ENCODE measurements at places on chromosomes 7 and 10.

- DNase-seq: no peak
Measured at GRCh38 chr10:124171561-124171960, 78.2 kb upstream of the CHST15 start.

- DNase-seq: no peak
Measured at GRCh38 chr7:42549866-42550485, 313.0 kb upstream of the GLI3 start.

DNA sequence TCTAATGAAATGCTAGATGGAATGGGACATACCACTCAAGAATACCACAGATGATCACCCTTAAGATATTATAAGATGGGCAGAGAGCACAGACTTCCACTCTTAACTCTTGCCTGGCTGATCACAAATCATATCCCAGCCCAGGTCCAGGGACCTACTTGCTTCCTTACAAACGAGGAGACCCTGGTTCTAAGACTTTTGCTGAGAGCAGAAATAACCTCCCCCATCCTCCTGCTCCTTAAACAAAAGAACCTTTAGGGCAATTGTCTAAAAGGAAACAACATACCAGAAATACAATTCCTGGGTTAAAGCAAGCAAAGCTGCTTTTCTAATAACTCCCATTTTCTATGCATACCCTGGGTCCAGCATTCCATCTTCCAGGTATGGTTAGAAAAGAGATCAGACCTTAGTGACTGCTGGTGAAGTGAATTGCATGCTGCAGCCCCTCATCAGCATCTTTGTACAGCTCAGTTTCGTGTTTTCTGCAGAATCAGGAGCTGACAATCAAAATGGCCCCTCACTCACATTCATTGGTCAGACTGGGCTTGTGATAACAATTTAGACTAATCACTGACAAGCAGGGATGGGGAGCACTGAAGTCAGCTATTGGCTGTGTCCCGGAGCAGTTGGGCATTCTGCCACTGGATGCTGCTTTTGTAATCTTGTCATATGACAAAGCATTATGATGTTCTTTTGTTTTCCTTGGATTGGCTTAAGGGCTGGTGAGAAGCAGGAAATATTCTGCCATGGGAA is 14.6 kb downstream of the IFIT3 start:
- peak; percentile 71 for DNase-seq

GRCh38 chr10:97427571-97428179 is 1.7 kb downstream of the PGAM1 start:
- DNase-seq: peak; percentile 31

DNA sequence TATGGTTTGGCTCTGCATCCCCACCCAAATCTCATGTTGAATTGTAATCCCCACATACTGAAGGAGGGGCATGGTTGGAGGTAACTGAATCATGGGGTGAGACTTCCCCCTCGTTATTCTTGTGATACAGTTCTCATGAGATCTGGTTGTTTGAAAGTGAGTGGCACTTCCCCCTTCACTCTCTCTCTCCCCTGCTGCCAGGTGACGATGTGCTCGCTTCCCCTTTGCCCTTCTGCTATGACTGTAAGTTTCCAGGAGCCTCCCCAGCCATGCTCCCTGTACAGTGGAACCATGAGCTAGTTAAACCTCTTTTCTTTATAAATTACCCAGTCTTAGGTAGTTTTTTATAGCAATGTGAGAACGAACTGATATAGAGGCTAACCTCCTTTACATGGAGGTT is 16.6 kb downstream of the PLPP4 start:
- no peak for DNase-seq

DNA sequence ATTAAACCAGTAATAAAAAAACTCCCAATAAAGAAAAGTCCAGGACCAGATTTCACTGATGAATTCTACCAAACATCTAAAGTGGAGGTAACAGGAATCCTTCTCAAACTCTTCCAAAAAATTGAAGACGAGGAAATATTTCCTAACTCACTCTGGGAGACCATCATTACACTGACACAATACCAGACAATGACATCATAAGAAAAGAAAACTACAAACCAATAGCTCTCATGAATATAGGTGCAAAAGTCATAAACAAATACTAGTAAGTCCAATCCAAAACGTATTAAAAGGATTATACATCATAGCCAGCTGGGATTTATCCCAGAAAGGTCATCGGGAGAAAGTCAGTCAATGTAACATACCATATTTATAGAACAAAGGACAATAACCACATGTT is 94.0 kb upstream of the RAB18 start:
- DNase-seq: no peak

GRCh38 chr10:50635286-50635685 is 11.5 kb upstream of the SGMS1 start:
- peak; percentile 71 for DNase-seq

DNA sequence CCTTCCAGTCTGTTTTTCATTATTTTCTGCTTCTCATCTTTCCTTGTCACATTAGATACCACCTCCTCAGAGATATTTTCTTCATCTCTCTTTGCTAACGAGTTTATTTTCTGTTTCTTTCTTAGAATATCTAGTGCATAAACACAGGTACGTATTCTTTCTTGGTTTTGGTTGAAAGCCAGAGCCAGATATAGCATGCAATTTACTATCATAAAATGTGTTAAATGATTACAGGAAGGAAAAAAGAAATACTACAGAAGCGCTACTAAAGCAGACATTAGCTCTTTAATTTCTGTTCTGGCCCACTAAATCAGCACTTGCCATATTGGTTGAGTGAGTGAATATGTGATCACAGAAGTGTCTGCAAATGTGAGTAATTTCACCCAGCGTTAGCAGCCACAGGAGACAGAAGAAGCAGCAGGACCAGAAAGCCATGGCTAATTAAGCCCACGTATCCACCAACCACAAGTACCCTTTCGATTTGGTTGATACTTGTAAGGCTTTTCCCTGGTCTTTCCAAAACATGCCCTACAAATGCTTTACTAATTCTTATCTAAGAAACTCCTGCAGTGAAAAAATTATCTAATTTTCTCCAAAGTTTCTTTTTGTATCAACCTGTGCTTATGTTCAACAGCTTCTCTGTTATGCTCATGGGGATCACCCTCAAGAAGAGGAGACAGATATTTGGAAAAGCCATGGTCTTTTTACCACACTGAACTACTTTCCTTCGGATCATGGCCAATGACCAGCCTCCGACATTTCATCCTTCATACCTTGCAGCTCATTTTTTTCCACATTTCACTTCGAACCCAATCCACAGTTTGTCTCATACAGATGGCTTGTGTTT is 23.1 kb upstream of the MACC1 start:
- DNase-seq: no peak

- DNase-seq: no peak
Measured at GRCh38 chr10:127580822-127581221, 31.7 kb downstream of the NPS start.

- no peak for DNase-seq
Measured at GRCh38 chr7:29478226-29478625, 85.4 kb upstream of the PRR15 start.

DNA sequence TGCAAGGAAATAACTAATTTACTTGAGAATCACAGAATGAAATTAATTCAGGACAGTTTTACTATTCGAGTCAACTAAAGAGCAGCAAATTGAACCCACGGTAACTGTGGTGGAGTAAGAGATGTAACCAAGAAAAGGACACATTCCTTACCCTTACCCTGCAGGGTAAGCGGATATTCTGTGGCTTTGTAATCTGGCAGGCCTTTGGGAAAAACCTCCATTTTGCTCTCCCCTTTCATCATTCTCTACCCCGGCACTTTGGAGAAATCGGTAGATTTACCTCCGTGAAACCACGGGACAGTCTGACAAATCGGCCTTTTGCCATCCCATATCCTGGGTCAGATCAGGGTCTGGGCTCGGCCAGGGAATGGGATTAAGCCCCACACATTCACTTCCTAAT is 18.4 kb downstream of the RCC1L start:
- no peak for DNase-seq

GRCh38 chr10:116113721-116114501 is 159.1 kb downstream of the GFRA1 start:
- DNase-seq: peak; percentile 74

- DNase-seq: no peak
Measured at GRCh38 chr10:3237530-3237929, 64.9 kb upstream of the PITRM1 start.

- DNase-seq: no peak
Measured at GRCh38 chr7:22219036-22219435, 137.9 kb downstream of the RAPGEF5 start.
